D721Med (cell line): ENCODE measurements at places on chromosomes 1 and 21.

DNA sequence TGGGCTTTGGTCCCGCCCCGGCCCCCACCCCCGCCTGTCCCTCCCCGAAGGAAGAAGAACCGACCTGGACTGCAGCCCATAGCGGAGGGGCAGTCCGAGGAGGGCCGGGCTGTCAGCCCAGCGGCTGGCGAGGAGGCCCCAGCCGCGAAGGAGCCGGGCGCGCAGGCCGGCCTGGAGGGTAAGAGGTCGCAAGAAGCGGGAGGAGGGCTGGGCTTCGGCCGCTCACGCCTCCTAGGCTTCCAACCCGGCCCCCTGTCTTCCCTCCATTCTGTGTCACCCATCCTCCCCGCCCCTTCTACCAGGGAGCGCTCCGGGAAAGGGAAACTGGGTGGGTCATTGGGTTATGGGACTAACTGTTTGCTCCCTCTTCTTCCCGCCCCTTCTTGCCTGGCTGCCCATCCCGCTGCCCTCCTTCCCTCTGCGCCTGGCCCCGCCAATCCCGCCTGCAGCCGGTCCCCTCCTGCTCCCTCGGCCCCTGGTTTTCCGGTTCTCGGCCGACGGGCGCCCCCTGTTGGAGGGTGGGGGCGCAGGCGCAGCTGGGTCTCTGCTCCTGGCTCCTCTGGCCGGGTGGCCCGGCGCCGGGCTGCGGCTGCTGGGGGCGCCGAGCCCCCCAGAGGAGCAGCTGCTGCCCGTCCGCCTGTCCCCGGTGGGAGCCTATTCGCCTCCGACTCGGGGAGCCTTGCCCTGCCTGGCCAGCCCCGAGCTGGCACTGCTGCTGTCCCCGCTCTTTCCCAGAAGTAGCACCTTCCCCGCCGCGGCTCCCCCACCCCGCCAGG is 2.4 kb downstream of the RUSC1 start:
- peak; percentile 96 for DNase-seq

GRCh38 chr1:176878750-176879536 is 285.6 kb downstream of the ASTN1 start:
- no peak for DNase-seq

- no peak for DNase-seq
Observed at GRCh38 chr1:14487671-14488070, 110.8 kb upstream of the KAZN start.

GRCh38 chr1:116393792-116394191 is 20.7 kb downstream of the ATP1A1 start:
- no peak for DNase-seq

GRCh38 chr1:21024918-21025317 is 151.8 kb downstream of the EIF4G3 start:
- DNase-seq: no peak

GRCh38 chr1:169043823-169044222 is 62.7 kb upstream of the ATP1B1 start:
- no peak for DNase-seq
